ENCODE measurements at places on chromosomes 5 and 9.

- H3K27me3 ChIP-seq: peaks cover 3% of the 10 kb centered on the region
- no peak for DNase-seq
- no peak overlapping the region for H3K4me3 ChIP-seq
- H3K27ac ChIP-seq: no peak overlapping the region
These were observed 46.7 kb upstream of the CDKN2AIPNL start for GRCh38 chr5:134458234-134459009.

- DNase-seq: no peak
- peaks cover 25% of the 10 kb centered on the region for H3K4me1 ChIP-seq
- H3K36me3 ChIP-seq: no peaks in the 10 kb centered on the region
- no peak overlapping the region for H3K27ac ChIP-seq
These were observed 144.7 kb upstream of the IER5L start for GRCh38 chr9:129322641-129323375.

DNA sequence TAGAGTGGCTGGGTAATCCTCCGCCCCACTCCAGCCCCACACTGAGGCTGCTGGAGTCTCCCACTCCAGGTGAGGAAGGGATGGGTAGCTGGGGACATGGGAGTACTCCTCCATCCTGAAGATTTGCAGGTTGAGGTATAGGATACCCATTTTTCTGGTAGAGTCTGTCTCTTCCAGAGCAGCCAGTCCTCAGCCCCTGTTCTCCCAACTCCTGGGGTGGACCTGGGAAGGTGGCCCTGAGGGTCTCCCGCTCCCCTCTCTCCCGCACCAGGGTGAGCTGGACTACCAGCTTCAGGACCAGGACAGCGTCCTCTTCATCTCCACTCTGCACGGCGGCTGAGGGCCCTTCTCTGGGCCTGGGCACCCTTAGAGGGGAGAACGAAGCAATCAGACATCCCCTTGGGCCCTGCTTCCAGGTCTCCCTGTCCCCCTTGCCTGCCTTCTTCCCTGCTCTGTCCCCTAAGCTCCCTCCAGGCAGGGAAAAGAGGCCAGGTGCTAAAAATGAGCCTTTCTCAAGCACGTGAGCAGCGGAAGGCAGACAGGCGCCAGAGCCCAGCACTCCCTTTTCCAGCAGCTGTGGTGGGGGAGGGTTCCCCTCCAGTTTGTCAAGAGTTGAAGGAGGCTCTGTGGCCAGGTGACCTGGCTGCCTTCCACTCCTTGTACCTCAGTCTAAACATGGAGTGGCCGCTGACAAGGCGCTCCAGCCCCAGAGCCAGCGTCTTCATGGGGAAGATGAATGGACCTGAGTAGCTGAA, 18.4 kb downstream of the URM1 start:
- no peak for DNase-seq
- no peaks in the 10 kb centered on the region for H3K27me3 ChIP-seq
- H3K4me3 ChIP-seq: no peak overlapping the region
- H3K4me1 ChIP-seq: no peaks in the 10 kb centered on the region
- H3K36me3 ChIP-seq: peaks cover 68% of the 10 kb centered on the region
- no peak overlapping the region for H3K27ac ChIP-seq

GRCh38 chr9:111237447-111237846, 92.6 kb downstream of the OR2K2 start:
- no peak overlapping the region for H3K27ac ChIP-seq
- no peaks in the 10 kb centered on the region for H3K36me3 ChIP-seq

DNA sequence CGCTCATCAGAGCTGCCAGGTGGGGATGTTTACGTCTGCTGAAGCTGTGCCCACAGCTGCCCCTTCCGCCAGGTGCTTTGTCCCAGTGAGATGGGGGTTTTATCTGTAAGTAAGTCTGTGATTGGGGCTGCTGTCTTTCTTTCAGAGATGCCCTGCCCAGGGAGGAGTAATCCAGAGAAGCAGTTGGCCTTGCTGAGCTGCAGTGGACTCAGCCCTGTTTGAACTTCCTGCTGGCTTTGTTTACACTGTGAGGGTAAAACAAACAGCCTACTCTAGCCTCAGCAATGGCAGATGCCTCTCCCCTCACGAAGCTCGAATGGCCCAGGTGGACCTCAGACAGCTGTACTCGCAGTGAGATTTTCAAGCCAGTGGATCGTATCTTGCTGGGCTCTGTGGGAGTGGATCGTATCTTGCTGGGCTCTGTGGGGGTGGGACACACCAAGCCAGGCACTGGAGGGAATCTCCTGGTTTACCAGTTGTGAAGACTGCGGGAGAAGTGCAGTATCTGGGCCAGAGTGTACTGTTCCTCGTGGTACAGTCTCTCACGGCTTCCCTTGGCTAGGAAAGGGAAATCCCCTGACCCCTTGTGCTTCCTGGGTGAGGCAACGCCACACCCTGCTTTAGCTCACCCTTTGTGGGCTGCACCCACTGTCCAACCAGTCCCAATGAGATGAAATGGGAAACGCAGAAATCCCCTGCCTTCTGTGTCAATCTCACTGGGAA, 530.1 kb upstream of the DMAC1 start:
- H3K4me1 ChIP-seq: peaks cover 3% of the 10 kb centered on the region
- H3K36me3 ChIP-seq: no peaks in the 10 kb centered on the region
- DNase-seq: no peak
- H3K4me3 ChIP-seq: no peak overlapping the region

DNA sequence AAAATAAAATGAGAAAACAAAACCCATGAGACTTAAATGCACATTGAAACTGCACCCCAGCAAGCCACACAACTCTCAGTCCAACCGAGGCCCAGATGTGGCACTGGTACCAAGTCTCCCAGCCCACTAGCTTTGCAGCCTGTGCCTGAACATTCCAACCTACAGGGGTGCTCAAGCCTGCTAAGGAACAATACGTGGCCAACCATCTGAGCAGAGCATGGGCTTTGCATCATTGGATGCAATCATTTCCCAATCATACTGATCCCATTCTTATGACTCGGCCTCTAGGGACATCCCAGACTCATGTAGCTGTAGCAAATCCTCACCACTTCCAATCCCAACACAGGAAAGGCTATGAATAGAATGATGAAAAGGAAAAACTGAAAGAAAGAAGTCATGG, 297.2 kb downstream of the SPOCK1 start:
- H3K27ac ChIP-seq: no peak overlapping the region
- DNase-seq: no peak
- H3K36me3 ChIP-seq: no peaks in the 10 kb centered on the region
- H3K27me3 ChIP-seq: no peaks in the 10 kb centered on the region
- H3K4me3 ChIP-seq: no peak overlapping the region
- H3K4me1 ChIP-seq: no peaks in the 10 kb centered on the region

- peaks cover 73% of the 10 kb centered on the region for H3K27me3 ChIP-seq
- no peak for DNase-seq
- peaks cover 3% of the 10 kb centered on the region for H3K4me1 ChIP-seq
- H3K36me3 ChIP-seq: no peaks in the 10 kb centered on the region
These were observed 11.0 kb downstream of the GFI1B start for GRCh38 chr9:132989414-132989996.

GRCh38 chr5:110087829-110088228, 398.1 kb downstream of the MAN2A1 start:
- no peak for DNase-seq
- no peaks in the 10 kb centered on the region for H3K36me3 ChIP-seq
- no peak overlapping the region for H3K27ac ChIP-seq
- no peaks in the 10 kb centered on the region for H3K4me1 ChIP-seq
- H3K4me3 ChIP-seq: no peak overlapping the region

GRCh38 chr9:125585503-125586171, 121.4 kb downstream of the MAPKAP1 start:
- no peak overlapping the region for H3K4me3 ChIP-seq
- peaks cover 3% of the 10 kb centered on the region for H3K36me3 ChIP-seq
- no peaks in the 10 kb centered on the region for H3K27me3 ChIP-seq
- no peak for DNase-seq
- H3K27ac ChIP-seq: no peak overlapping the region

DNA sequence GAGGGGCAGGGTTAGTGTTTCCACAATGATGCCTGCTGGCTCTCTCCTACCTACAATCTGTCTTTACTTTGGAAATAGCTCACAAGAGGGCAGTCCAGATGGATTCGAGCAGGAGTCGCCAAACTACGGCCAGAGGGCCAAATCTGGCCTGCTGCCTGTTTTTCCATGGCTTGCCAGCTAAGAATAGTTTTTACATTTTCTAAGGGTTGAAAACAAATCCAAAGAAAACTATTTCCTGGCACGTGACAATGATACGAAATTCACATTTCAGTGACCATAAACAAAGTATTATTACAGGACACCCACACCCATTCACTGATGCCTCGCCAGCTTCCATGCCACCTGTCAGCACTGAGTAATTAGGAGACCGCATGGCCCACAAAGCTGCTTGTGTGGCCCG, 162.9 kb upstream of the WWC1 start:
- no peak overlapping the region for H3K4me3 ChIP-seq
- H3K36me3 ChIP-seq: no peaks in the 10 kb centered on the region
- H3K27me3 ChIP-seq: no peaks in the 10 kb centered on the region
- no peak overlapping the region for H3K27ac ChIP-seq

DNA sequence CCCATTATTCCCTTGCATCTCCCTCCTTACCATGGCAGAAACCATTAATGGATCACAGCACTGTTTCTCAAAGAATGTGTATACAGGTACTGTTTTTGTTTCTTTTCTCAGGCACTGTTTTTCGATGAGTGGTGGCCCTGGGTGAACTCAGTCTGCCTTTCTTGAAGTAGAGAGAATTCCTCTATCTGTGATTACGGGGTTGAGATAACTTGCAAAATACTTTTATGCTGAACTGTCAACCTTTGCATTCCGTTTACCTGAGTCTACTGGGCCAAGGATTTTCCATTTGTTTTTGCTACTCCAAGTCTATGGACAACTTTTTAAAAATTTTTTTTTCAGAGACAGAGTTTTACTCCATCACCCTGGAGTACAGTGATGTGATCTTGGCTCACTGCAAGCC, 82.7 kb upstream of the CLINT1 start:
- no peaks in the 10 kb centered on the region for H3K4me1 ChIP-seq
- DNase-seq: no peak
- H3K27ac ChIP-seq: no peak overlapping the region
- no peaks in the 10 kb centered on the region for H3K36me3 ChIP-seq
- no peak overlapping the region for H3K4me3 ChIP-seq
- H3K27me3 ChIP-seq: peaks cover 2% of the 10 kb centered on the region

GRCh38 chr9:6006749-6007057, 8.7 kb downstream of the RANBP6 start:
- DNase-seq: no peak
- peak overlapping the region; percentile 67 for H3K4me3 ChIP-seq
- H3K27me3 ChIP-seq: no peaks in the 10 kb centered on the region
- H3K36me3 ChIP-seq: no peaks in the 10 kb centered on the region
- H3K27ac ChIP-seq: peak overlapping the region; percentile 76

- no peaks in the 10 kb centered on the region for H3K4me1 ChIP-seq
- no peak overlapping the region for H3K4me3 ChIP-seq
- H3K27me3 ChIP-seq: peaks cover 54% of the 10 kb centered on the region
- no peak overlapping the region for H3K27ac ChIP-seq
- no peaks in the 10 kb centered on the region for H3K36me3 ChIP-seq
These were observed 4.6 kb upstream of the SLC25A48 start for GRCh38 chr5:135829681-135830383.

DNA sequence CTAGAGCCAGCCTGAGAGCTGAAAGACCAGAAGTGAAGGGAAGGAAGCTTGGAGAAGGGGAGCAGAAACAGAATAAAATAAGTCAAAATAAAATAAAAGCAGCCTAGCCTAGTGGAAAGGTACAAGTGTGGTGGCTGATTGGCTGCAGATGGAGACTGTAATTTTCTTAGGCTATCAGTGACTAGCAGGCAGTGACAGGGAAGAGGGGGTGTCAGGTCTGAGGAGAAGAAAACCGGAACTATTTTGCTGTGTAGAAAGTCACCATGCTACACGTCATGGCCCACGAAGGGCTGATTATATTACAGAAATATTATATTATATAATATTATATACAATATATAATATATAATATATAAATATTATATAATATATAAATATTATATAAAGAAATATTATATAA, 98.1 kb upstream of the TAF11L2 start:
- H3K4me3 ChIP-seq: no peak overlapping the region
- no peaks in the 10 kb centered on the region for H3K4me1 ChIP-seq
- DNase-seq: no peak
- no peaks in the 10 kb centered on the region for H3K36me3 ChIP-seq
- H3K27ac ChIP-seq: no peak overlapping the region

GRCh38 chr9:93233033-93233432, 49.1 kb downstream of the WNK2 start:
- H3K27ac ChIP-seq: no peak overlapping the region
- H3K27me3 ChIP-seq: no peaks in the 10 kb centered on the region
- H3K36me3 ChIP-seq: no peaks in the 10 kb centered on the region
- no peak overlapping the region for H3K4me3 ChIP-seq

DNA sequence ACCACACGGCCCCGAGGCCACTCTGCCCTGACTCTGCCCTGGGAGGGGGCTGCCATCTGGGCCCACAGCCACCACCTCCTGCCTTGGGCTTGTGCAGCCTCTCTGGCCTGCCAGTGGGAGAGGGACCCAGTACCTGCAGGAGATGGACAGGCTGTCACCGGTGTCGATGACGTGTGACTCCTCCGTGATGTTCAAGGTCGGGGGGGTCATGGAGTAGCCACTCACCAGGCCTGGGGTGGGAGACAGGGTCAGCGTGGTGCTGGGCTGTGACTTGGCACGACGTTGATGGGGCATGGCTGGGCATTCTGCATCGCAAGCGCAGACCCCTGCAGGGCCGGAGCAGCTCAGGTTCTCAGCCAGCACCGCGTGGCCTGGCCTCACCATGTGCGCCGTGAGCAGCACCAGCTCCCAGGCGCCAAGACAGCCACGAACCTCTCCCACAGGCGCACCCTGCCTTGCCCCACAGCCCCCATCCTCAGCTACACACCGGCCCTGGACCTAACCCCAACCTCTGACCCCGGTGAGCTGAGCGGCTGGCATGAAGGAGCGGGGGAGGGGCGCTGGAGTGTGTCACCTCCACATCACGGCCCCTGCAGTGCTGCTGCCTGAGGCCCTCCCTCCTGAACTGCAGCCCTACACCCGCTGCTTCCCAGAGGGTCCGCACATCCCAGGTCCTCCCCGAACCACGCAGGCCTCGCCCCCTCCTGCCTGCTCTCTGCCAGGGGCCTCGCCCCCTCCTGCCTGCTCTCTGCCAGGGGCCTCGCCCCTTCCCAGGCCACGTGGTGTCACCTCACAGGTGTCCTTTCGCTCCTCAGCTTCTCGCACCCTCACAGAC, 17.6 kb downstream of the FLT4 start:
- no peaks in the 10 kb centered on the region for H3K36me3 ChIP-seq
- no peaks in the 10 kb centered on the region for H3K27me3 ChIP-seq
- H3K4me3 ChIP-seq: no peak overlapping the region
- no peak overlapping the region for H3K27ac ChIP-seq
- DNase-seq: no peak

GRCh38 chr5:115583474-115583873, 18.8 kb downstream of the TICAM2 start:
- no peaks in the 10 kb centered on the region for H3K36me3 ChIP-seq
- H3K4me1 ChIP-seq: no peaks in the 10 kb centered on the region
- no peak overlapping the region for H3K27ac ChIP-seq

GRCh38 chr9:114287763-114288192, 35.1 kb upstream of the ORM1 start:
- no peak overlapping the region for H3K27ac ChIP-seq
- no peaks in the 10 kb centered on the region for H3K27me3 ChIP-seq
- DNase-seq: no peak
- no peaks in the 10 kb centered on the region for H3K4me1 ChIP-seq
